Hippocampal formation (tissue), 2 donors: ENCODE measurements at places on chromosomes 7 and 10.

- DNase-seq: no peak
These were observed 5.9 kb downstream of the GNAT3 start for GRCh38 chr7:80505900-80506500.

- no peak for DNase-seq
These were observed 663 bp downstream of the HERPUD2 start for GRCh38 chr7:35694161-35694783.

DNA sequence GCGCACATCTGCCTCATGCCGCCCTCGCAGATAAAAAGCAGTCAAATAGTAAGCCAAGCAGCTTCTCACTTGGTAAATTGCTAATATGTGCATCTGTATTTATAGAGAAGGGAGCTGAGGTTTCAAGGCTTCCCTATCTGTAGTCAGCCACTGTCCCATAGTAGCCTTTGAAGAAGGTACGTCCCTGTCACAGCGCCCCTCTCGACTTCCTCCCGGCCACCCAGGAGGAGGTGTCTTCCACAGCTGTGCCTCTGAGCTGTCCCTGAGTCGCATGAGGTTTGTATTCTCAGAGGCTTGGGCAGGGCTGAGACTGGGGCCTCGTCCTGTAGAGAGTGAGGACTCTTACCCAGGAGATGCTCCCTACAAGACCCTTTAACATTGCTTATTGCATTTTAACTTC lies 49.0 kb downstream of the SPOCK2 start:
- DNase-seq: no peak

- DNase-seq: no peak
These were observed 86.0 kb upstream of the DIP2C start for GRCh38 chr10:775245-776075.

- DNase-seq: no peak
These were observed 376.9 kb upstream of the MYO3A start for GRCh38 chr10:25557136-25557535.

DNA sequence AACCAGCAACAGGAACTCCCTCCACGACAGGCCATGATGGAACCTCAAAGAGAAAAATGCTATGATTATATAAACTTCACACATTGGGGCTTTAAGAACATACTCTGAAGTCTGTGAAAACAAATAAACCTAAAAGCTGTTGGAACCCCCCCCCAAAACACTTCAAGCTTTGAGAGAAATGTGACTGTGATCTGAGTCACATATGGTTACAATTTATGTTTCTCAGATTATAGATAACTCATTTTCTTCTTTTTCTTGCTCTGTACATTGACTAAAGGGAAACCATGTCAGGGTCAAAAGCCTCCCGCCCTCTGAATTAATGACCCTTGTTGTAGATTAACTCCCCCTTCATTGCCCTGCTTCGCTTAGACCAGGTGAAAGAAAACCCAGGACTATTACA lies 15.8 kb downstream of the VOPP1 start:
- DNase-seq: no peak

DNA sequence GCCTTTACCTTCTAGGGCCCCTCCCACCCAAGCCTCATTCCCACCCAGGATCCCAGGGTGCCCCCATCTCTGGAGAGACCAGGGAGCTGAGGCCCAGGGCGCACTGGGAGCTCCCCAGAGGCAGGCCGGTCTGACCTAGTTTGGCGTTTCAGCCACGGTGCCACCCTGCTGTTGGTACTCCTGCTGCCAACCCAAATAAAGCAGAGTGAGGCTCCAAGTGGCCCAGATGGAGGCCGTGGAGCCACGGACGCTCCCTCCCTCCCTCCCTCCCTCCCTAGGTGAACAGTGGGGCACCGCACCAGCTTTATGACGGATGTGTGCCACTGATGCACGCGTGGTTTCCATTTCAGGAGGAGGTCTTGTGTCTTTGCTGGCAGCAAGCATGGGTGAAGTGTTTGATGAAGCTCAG lies 1.8 kb downstream of the INPP5A start:
- DNase-seq: peak; percentile 16

DNA sequence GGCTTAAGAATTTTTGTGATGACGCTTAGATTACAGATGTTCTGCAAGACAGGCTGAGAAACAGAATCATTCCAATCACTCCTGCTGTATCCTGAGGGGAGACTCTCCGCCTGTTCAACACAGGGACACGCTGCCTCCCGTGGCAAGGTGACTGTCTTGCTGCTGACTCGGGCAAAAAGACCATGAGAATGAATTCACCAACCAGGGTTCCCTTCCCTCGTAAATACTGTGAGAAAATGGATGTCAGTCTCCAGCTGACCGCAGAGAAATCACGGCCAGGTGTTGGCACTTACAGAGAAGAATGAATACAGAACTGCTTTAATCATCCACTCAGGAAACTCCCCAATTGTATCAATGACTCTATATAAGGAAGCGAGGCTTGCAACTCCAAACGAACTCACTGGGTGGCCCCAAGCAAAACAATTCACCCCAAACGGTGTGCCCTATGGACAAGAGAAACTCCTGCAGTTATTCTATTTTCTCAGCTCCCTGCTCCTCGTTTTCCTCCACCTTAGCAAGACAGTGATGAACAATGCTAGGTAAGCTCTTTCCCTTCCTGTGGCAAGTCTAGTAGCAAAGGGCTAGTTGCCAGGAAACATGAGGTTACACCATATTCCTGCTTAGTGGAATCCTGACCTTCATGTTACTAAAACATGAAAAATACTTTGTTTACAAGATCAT lies 22.8 kb downstream of the GNA12 start:
- no peak for DNase-seq

DNA sequence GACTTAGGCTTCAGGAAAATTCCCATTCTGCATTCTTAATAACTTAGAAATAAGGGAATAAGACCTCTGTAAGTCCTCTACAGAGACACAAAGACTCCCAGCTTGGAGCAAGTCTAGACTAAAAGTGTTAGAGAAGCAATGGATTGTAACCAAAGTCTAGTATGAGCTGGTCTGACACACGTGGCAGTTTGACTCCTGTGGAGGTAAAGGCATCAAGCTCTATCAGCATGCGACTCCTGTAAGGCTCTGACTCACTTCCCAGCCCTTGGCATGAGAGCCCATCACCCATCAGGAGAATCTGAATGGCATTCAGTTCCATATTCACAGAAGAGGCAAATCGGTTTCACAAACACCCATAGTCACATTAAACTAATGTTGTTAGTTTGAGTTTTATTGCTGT lies 4.4 kb upstream of the VSTM4 start:
- no peak for DNase-seq

GRCh38 chr7:133300088-133300487 lies 47.2 kb downstream of the EXOC4 start:
- no peak for DNase-seq

DNA sequence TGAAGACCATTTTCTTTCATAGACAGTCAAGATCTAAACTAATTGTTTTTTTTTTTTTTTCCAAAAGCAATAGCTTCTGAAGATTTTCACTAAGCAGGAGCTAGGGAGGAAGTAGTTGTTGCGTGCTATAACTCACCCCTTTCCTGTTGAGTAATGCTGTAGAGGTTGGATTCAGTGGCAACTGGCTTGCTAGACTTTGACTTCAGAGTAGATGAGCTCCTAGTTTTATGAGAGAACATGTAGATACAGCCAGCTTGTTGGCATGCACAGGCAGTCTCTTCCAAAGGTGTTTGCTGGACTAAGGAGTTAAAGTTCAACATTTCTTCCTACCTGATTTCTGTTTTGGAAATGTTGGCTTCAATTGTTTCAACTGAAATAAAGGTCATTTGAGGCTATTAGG lies 66.2 kb upstream of the MXI1 start:
- DNase-seq: no peak

DNA sequence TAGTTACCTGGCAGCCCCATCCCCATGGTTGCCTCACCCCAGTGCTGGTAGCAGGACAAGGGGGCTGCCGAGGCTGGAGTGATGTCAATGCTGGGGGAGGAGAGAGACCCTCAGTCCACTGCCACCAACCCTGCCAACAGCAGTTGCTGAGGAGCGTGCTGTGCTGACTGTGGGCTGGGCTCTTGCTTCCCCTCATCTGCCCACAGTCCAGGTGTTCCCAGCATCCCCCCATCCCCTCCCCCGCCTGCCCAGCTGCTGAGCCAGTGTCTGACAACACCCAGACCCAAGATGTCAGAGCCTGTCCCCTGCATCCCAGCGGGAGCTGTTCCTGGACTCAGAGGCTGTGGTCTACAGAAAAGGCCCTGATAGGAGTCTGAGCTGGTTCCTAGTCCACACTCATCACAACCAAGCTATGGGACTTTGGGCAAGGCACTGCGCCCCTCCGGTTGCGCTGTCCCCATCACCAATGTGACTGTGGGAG lies 14.6 kb upstream of the PSAP start:
- no peak for DNase-seq

GRCh38 chr7:143503261-143503660 lies 25.6 kb downstream of the TAS2R41 start:
- no peak for DNase-seq
